Cerebellar nuclear complex (tissue), 1 donor: ENCODE measurements at places on chromosomes 7 and 10.

DNA sequence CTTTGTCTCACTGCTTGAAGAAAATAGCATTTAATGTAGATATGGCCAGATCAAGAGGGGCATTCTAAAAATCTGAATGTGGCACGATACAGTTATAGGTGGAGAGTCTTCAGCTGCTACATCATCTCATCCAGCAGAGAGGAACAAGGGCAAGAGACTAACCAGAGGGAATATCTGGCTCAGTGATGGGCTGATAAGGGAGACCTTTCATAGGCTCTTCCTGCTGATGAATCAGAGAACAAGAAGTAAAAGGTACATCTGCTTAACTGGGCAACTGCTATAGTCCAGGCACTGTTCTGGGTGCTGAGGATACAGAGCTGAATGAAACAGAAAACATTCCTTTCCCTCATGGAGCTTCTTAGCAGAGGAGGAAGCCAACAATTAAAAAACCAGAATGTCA is 37.9 kb downstream of the PIP4K2A start:
- no peak for DNase-seq

DNA sequence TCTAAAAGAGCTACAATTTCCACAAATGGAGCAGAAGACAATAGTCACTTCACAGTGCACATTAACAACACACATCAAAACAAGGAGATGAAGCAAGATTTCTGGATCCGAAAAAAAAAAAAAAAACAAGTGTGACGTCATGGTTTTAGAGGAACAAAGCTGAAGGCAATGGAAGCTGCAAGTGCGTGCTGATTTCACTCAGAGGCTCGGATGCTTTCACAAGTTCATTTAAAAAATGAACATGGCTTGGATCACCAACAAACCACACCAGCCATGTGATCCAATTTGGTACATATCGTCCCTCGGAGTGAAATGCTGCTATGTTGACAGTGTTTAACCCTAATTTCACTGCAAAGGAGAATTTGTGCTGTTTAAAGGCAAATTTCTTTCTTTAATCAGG is 337.0 kb upstream of the PRKCQ start:
- DNase-seq: no peak

GRCh38 chr10:132641966-132642731 is 104.6 kb downstream of the INPP5A start:
- DNase-seq: no peak

DNA sequence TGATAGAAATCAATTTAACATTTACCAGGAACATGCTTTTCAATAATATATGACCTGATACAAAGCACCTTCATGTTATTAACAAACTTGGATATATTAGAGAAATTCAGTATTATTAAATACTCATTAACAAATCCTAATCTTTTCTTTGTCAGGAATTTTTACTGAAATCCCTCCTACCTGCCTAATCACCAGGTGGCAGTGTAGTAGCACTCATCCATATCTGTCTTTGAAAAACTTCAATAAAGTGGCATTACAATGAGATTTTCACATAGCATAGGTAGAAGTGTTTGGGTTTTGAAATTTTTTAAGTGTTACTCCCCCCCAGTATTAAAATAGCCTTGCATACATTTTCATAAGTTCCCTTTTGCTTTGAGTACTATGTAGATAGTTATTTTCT is 1246.6 kb upstream of the LRRN3 start:
- no peak for DNase-seq

DNA sequence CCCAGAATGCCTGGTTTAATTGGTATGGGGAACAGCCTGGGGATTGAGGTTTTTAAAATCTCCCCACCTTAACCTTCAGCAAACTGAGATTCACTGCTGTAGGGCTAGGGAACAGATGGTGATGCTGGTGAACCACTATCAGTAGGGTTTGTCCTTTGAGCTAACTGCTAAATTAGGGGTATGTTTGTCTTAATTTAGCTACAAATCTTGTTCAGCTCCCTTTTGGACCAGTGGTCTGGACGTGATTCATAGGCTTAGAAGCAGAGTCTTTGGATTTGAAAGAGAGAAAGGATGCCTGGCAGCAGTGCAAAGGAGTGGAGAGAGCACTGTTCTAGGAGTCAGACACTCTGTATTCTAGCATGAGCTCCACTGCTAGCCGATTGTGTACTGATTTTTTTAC is 2.8 kb downstream of the HDAC9 start:
- no peak for DNase-seq

DNA sequence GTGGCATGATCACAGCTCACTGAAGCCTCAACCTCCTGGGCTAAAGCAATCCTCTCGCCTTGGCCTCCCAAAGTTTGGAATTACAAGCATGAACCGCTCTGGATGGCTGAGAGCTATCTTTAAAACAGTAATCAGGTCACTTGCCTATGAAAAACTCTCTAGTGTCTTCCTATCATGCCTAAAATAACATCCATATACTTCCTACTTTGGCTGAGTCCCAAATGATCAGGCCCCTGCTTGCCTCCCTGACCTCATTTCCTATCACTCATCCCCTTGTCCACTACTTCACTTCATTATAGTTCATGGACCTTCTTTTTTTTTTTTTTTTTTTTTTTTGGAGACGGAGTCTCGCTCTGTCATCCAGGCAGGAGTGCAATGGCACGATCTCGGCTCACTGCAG is 28.0 kb downstream of the SEPTIN7 start:
- DNase-seq: no peak

DNA sequence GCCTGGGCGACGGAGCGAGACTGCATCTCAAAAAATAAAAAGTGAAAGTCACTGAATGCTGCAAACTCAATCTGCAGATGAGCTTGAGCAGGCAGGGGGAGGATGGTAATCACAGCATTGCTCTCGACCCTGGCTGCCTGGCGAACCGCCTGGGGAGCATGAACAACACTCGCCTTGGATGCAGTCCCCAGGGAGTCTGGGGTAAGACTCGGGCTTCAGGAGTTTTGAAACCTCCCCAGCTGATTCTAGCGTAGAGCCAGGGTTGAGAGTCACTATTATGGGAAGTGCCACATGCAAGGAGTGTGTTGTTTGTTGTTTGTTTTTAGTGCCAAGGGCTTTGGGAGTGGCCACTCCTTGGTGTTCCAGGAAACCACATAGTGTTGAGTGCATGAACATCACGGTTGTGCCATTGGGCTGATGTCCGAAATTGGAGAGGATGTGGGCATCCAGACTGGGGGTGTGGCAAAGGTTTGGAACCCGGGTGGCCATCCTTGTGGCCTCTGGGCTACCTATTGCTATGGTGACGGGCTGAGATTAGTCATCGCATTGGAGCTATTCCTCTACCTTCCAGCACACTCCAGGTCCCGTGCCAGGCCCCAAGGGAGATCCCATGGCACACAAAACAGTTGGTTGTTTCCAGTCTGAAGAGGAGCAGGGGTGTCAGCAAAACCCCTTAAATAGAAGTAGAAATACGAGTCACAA is 92.6 kb downstream of the RGS10 start:
- DNase-seq: no peak

- DNase-seq: no peak
Measured at GRCh38 chr10:33127622-33128021, 169.6 kb upstream of the ITGB1 start.

DNA sequence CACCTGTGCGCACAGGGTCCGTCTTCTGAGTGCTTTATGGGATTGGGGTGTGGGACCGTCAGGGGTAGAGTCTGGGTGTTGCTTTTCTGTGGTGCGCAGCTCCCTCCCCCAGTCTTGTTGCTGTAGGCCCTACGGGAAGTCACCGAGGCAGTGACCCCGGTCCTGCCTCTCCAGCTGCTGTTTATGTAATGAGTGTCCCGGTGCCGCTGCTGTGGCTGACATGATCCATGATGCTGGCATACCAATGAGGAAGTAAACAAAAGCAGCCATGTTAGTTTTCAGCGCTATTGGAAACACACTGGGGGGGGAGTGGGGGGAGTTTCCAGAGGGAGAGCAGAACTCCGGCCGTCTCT is 1.1 kb downstream of the TRIM8 start:
- no peak for DNase-seq

DNA sequence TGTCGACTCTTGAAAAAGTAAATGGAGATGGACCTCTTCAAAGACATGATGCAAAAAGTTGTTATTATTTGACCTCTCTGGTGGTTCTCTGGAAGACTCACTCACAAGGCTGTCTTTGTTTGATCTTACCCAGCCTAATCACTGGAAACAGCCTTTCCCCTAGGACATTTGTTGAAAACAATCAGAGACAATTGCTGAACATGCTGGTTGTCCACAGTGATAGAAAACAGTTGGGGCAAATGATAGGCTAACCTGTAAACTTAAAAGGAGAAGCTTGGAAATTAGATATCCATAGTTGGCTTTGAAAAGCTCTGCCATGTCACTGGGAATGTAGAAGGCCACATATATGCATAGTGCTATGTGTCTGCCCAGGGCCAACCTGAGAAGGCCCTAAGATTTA is 22.9 kb upstream of the TES start:
- no peak for DNase-seq

- no peak for DNase-seq
Measured at GRCh38 chr7:88818552-88818951, 23.0 kb upstream of the TEX47 start.

- no peak for DNase-seq
Measured at GRCh38 chr10:23543691-23544380, 105.0 kb downstream of the OTUD1 start.

DNA sequence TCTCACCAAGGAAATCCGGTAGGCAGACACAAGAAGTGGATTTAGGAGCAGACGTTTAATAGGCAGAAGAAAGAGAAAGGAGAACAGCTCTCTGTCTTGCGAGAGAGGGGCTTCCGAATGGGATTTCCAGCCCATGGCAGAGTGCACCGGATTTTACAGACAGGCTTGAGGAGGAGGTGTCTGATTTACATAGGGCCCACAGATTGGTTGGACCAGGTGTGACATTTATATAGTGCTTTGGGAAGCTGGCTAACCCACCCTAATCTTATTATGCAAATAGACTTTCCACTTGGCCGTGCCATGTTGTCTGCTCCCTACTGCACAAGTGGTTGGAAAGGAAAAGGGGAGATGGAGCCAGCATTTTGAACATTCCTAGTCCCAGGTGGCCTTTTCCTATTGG is 57.8 kb downstream of the ANKMY2 start:
- peak; percentile 4 for DNase-seq

GRCh38 chr7:104093127-104093526 is 103.7 kb upstream of the RELN start:
- no peak for DNase-seq

- DNase-seq: peak; percentile 26
Measured at GRCh38 chr10:24579906-24580305, 143.8 kb downstream of the ARHGAP21 start.

DNA sequence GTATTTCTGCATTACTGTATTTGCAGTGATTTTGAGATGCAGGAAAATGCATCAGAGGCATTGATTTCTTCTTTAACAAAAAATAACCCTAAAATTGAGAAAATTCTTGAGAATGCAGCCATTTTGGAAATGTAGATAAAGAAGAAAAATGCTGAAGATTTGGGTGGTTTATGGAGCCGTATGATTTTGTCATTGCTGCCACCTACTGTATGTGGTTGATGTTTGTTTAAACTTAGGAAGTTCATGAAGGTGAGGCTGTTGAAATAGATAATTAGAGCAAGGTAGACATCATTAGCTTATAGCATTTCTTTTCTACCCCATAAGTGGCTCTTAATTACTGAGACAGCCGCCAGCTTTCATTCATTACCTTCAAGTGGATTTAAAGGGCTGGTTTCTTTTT is 92.1 kb upstream of the SAMD8 start:
- no peak for DNase-seq
